AG08396 (cell line): ENCODE measurements at places on chromosomes 4 and X.

- no peak for DNase-seq
Measured at GRCh38 chr4:1807332-1807777, 14.3 kb downstream of the FGFR3 start.

DNA sequence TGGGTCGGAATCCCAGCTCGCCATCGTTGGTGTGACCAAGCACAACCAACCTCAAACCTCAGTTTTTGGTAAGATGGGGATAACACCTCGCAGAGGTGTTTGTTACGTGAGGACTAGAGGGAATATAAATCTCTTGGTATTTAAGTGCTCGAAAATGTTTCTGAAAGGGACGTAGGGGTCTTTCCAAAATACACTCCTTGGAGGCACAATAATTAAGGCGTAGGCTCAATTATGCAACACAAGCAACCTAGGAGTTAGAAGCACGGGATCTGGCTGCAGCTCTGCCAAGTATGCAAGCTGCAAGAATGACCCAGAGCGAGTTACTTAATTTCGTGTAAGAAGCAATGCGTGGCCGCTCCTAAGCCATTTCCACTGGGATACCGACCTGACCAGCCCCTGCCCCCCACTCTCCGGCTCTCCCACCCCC lies 552 bp downstream of the ADH5 start:
- peak; percentile 76 for DNase-seq

GRCh38 chrX:93591398-93591797 lies 82.0 kb downstream of the NAP1L3 start:
- DNase-seq: no peak

DNA sequence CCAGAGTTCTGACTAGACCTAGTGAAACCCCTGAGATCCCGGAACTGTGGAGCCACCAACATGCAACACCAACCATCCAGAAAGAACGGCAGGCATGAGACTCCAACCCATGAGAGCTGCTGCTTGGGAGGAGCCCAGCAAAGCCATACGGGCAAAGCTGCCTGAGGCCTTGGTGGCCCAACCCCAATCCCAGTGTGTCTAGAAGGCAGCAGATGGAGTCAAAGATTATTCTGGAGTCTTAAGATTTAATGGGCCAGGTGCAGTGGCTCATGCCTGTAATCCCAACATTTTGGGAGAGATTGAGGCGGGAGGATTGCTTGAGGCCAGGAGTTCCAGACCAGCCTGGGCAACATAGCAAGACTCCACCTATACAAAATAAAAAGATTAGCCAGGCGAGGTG lies 49.2 kb upstream of the PDK3 start:
- DNase-seq: no peak

- DNase-seq: no peak
Measured at GRCh38 chr4:40630335-40631021, 814 bp upstream of the RBM47 start.

- no peak for DNase-seq
Measured at GRCh38 chr4:186714006-186714675, 9.5 kb downstream of the FAT1 start.

- DNase-seq: peak; percentile 42
Measured at GRCh38 chr4:52996261-52997131, 134.4 kb downstream of the RASL11B start.

DNA sequence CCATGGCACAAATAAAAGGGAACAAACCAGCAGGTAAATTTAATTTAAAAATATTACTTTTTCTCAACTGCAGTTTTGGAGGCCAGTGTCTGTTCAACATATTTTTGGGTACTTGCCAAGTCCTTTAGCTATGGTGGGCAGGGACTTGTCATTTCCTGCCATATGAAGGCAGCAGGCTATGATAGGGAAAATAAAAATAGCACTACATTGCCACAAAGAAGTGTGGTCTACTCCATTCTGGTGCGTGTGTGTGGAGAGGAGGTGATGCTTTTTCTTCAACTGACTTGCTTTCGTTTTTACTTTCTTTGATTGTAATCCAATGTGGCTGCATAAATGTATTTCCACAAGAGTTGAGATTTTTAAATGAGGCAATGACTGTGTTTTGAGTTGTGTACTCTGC lies 17.2 kb downstream of the GPR174 start:
- no peak for DNase-seq

GRCh38 chr4:57231781-57232180 lies 121.6 kb upstream of the IGFBP7 start:
- DNase-seq: no peak

DNA sequence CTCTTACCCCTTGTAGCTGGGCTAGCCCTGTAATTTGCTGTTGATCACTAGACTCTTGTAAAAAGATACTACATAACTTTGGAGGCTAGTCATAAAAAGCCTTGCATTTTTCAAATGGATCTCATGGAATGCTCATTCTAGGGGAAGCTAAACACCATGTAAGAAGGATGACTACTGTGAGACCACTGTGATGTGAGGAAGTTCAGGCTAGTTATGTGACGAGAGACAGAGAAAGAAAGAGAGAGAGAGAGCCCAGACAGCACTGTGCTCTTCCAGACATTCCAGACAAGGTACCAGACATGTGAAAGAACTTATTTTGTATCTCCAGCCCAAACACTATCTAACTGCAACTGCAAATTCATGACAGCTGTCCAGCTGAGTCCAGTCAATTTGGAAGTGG lies 404.6 kb upstream of the PITX2 start:
- peak; percentile 19 for DNase-seq

DNA sequence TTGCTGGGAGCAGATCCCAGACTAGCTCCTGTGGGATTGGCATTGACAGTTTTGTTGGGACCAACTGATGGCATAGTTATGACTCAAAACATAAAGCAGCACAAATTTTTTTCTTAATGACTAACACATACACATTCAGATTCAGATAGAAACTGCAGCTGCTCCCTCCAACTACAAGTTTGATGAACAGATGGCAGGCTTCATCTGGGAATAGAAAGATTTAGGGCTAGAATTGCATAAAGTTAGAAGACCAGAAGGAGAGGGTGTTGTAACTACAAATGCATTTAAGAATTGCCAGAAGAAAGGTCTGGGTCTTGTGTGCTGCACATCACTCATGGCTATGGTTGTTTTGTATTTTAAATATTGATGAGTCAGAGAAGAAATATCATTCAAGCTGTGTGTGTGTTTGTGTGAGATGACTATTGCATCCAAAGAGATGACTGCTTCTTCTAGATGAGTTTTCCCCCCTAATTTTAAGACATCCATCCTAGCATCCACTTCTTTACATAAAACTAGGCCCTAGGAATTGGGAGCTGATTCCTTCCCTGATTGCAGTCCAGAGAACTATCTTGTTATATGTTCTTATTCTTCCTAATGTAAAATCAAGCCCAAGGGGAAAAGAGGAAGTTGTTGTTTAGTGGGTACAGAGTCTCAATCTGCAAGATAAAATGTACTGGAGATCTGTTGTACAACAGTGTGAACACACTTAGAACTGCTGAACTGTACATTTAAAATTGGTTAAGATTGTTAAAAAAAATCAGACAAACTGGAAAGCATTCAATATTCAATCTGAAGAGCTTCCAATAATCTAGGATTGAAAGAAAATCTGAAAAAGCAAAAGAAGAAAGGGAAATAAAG lies 175.1 kb downstream of the PARM1 start:
- DNase-seq: no peak

- DNase-seq: no peak
Measured at GRCh38 chr4:5110901-5111300, 59.6 kb downstream of the STK32B start.

DNA sequence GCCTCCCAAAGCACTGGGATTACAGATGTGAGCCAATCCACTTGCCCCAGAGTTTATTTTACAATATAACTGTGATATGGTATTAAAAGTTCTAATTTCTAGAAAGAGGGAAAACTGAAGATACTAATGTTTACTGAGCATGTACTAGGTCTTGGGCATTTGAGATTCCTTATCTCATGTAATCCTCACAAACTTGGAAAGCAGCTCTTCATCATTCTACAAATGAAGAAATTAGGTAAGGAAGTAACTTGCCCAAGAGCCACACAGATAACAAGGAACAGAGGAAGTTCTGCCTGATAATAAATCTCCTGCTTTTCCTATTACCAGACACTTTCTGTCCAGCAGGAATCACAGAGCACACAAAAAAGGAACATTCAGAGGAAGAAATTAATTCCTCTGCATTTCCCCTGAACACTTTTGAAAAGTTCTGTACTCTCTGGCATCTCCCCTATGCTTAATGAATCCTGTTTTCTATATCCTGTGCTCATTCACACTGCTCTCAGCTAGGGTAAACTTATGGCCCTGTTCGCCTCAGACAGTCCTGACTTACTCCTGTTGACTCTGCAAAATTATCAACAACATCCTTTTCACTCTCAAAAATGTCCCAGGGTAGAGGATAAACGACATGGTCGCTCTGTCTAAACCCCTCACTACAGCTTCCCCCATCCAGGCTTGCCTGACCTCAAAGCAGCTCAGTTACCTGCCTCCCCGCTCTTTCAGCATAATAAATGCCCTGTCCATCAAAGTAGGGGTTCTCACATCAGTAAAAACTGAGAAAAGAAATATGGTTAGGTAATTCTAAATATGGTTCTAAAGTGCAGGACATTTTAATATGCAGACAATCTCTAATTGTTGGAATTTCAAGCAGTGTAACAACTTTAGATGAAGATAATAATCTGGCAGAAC lies 13.6 kb downstream of the SH3RF1 start:
- DNase-seq: no peak

GRCh38 chr4:47641755-47642154 lies 156.7 kb downstream of the ATP10D start:
- DNase-seq: no peak

- no peak for DNase-seq
Measured at GRCh38 chr4:158930639-158930972, 161.8 kb downstream of the FNIP2 start.

- no peak for DNase-seq
Measured at GRCh38 chr4:26862381-26862915, 1.8 kb downstream of the STIM2 start.
